ENCODE measurements at places on chromosomes 7 and 10. TPM values are rescaled to one million over a fixed set of nuclear protein-coding genes. Genes with fewer than 3 reads are reported as not detected.

OR2A12 gene
- total RNA-seq: not detected

MUC12 gene
- 5.5 TPM for total RNA-seq

HIBADH gene
- 48.4 TPM for total RNA-seq

PNLIPRP2 gene
- total RNA-seq: not detected

ZRANB1 gene
- 26.2 TPM for total RNA-seq

GIMAP8 gene
- total RNA-seq: not detected

SGCE gene
- total RNA-seq: 135 TPM

TEX36 gene
- total RNA-seq: not detected

ELN gene
- 1.7 TPM for total RNA-seq

AKR1C2 gene
- total RNA-seq: 5.0 TPM

WNT8B gene
- total RNA-seq: not detected

SLC12A9 gene
- 25.7 TPM for total RNA-seq

ERVW-1 gene
- total RNA-seq: not detected

DBF4 gene
- 30.3 TPM for total RNA-seq

SPDYE11 gene
- total RNA-seq: not detected

SLC16A9 gene
- 1.1 TPM for total RNA-seq

ADK gene
- 85.3 TPM for total RNA-seq

IFIT5 gene
- total RNA-seq: 18.7 TPM

CLDN4 gene
- 6.7 TPM for total RNA-seq

HABP2 gene
- total RNA-seq: not detected

GALNT17 gene
- not detected for total RNA-seq

TAS2R3 gene
- total RNA-seq: not detected

Data from myometrial cell (primary cell).